ENCODE measurements at places on chromosomes 11 and 22. TPM values are rescaled to one million over a fixed set of nuclear protein-coding genes. Genes with fewer than 3 reads are reported as not detected.

GRCh38 chr11:28697920-28698827 is 590.0 kb downstream of the METTL15 start:
- DNase-seq = no peak

DNA sequence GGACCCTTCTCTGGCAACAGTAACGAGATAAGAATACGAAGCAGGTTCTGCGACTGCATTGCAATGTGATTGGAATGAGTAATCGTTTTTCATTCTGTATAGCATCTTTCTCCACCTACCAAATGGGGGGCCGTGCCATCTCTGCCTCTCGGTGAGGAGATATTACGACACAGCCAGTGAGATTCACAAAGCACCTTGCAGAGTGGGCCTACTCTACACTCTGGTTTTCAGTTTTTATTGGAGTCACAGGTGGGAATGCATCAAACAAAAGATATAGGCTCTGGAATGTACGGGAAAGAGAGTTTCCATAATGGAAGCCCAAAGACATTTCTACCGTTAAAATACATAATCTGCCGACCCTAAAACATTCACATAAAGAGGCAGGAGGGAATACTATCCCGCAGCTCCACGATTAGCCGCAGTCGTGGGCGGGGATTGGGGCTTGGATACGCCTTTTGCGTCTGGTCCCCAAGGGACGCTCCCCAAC is 423 bp upstream of the RTN3 start:
- no peak for DNase-seq

DNA sequence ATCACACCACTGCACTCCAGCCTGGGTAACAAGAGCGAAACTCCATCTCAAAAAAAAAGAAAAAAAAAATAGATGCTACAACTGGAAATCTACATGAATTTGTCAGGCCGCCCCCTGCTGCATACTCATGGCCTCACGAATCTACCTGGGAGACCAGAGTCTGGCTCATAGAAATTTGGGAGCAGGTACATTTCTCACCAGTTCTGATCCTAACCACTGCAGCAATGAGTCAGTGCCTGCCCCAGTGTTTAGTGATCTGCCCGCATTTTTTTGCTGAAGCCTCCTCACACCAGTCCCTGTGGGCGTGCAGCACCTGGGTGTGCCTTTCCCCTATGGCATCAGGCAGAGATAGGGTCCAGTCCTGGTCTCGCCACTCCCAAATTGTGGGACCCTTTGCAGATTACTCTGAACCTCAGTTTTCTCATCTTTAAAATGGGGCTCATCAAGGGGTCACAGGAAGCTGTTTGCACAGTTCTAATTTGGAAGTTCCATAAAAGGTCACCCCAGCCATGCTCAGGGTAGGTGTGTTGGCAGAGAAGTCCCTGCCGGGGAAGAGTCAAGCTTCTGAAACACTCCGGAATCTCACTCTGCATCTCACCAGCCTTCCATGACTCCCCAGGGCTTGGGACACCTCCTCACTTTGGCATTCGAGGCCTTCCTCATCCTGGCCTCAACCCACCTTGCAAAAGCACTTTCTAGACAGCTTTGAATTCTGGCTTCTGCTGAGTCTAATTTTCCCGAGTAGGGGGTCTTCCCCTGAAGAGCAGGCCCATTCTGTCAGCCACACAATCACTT is 39.3 kb upstream of the LINC01488 start:
- DNase-seq = no peak

- DNase-seq = no peak
Measured at GRCh38 chr11:199782-200181, 6.9 kb downstream of the SCGB1C1 start.

OR6T1 gene
- total RNA-seq = not detected

All from CD4-positive, alpha-beta memory T cell (primary cell).